ENCODE measurements at places on chromosomes 13 and 19.

GRCh38 chr19:43678512-43679261 lies 8.7 kb upstream of the PLAUR start:
- DNase-seq: no peak

- DNase-seq: no peak
Observed at GRCh38 chr19:14997981-14998380, 18.3 kb upstream of the SLC1A6 start.

- DNase-seq: peak; percentile 24
Observed at GRCh38 chr13:109764470-109765291, 21.7 kb downstream of the IRS2 start.

DNA sequence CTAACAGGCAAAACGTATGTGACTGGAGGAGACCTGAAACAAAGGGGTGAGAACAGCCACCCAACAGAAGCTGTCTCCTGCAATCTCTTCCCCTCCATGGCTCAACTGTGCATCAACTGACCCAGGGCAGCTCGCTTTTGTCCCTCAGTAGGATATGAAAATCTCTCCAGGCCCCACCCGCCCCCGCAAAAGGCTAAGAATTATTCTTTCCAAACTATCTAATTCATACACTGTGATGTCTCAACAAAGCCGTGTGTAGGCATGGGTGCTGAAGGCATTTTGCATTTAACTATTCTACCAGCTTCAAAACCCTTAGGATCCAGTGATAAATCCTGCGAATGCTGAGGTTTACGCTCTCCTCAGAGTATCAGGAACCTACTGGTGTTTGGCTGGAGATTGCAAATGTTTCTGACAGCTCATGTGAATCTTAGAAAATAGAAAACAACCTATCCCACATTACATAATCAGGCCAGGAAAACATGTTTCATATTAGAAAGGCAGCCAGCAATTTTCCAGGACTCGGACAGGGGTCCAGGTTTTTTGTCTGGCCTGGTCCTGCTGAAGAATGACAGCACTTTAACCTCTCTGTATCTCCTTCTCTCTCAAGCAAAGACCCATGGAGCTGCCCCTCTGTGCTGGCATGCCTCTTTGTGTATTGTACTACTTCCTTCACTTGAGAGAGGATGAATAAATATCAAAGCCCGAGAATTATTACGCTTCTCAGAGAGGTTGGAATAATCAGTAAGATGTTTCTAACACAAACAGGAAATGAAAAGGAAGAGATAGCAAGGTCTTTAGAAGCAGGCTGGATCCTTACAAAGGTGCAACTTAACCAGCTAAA lies 17.3 kb downstream of the DHRS12 start:
- no peak for DNase-seq

DNA sequence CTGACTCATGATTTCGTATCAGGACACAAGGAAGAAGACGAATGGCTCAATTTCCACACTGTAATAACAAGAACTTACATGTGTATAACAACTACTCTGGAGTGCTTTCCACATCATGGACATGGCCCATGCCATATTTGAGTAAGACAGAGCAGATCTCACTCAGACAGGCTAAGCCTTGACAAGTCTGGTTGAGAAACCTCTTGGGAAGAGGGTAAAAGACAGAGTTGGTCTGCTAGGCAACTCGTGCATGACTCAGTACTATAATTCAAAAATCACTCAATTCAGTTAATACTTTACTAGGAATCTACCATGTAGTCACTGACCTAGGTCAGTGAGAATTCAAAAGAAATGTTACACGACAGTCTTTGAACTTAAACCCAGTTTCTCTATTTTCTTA lies 5.7 kb upstream of the THSD1 start:
- no peak for DNase-seq

- DNase-seq: no peak
Observed at GRCh38 chr19:7759156-7759555, 3.9 kb upstream of the CLEC4M start.

DNA sequence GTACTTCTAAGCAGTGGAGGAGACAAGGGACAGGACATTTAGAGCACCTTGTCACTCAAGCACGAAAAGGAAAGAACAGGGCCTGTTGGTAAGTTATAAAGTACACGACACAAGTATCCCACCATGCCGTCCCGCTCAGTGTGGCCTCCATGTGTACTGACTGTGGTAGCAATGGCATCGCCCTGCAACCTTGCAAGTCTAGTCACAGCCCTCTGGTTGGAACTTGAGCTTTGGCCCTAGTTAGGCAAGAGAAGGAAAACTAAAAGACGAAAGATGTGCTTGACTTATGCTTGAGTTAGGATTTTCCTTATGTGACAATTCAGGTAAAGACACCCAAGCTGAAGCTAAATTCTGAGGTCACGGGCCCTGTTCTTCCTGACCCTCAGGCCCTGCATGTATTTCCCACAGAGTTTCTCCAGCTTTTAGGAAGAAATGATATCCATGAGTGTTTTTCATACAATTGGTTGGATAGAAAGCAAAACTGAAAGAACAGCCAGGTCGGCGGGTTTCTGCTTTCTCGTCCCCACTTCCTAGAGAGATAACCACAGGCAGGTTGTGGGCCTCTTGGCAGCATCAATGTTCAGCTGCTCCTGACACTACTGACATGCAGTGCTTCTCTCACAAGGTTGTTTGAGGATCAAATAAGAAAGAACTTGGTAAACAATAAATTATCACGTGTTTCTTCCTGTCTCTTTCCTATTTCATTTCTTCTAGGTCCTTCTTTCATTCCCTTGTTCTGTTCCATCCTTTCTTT lies 216.2 kb downstream of the IRS2 start:
- DNase-seq: peak; percentile 44

DNA sequence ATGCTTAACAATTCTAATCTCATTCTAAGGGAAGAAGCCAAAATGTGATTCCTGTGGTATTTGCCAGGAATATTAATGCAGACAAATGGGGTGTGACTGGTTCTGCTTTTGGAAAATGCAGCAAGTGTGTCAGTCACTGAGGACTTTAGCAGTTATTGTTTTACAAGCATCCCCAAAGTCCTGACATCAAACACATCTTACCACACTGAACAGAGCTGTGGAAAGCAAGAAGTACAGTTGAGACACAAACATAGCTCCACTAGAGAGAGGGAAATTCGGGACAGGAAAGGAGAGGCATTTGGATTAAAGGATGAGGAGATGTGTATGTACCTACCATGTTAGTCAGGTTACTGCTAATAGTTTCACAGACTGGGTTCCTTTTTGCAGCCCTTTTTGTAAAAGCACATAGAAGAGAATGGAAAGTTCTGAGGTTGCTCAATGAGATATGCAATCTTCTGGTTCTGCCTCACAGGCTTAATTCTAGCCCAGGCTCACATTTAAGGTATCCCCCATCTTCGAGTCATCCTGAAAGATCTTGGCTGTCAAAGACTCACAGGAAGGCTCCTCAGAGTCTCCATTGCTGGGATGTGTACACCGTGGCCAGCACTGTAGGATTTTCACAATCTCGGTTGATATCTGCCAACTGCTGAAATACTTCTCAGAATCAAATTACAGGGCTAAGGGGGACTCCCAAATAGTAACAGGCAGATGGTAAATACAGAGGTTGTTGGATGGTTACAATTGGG lies 316.6 kb downstream of the DNAJC15 start:
- DNase-seq: no peak

DNA sequence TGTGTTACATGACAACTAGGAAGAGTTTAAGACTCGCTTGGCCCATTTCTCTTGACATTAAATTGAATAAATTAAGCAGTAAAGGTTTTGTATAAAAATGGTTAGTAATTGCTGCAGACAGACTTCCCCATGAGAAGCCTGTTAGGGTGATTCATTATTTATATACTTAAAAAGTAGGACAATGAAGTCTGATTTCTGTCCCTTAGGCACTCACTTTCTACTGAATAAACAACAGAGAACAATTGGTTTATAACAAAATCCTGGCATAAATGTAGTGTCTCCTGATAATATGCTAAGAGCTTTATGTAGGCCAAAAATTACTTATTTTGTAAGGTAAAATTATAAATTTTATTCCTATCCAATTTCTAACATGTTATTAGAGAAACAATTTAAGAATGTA lies 2138.5 kb upstream of the PCDH20 start:
- no peak for DNase-seq

DNA sequence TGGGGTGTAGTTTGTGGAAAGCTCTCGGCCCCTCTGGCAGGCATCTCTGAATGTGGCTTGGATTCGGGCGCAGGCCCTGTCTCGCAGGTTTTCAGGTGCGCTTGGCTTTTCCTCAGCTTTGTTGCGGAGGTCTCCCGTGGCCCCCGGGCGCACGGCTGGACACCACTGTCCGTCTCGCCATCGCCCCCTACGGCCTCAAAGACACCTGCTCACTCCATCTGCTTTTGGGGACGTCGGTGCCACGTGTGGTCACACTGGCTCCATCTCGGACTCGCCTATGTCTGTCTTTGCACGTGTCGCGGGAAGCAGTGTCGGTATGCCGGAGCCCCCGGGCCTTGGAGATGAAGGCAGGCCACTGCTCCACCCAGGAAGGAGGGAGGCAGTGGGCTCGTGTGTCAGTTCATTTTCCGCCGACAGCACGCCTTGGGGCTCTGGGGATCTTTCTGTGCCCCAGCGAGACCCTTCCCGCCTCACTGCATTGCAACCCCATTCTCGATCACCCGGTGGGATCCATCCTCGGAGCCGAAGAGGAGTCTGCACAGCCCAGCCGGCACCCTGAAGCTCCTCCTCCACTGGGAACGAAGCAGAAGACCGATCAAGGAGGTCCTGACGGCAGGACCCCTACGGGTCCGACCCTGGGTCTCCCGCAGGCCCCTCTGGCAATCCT lies 42.1 kb downstream of the ZNF146 start:
- DNase-seq: no peak

GRCh38 chr19:53432088-53432661 lies 391 bp downstream of the ZNF761 start:
- DNase-seq: no peak

- DNase-seq: no peak
Observed at GRCh38 chr19:1110809-1111640, 7.2 kb downstream of the GPX4 start.

DNA sequence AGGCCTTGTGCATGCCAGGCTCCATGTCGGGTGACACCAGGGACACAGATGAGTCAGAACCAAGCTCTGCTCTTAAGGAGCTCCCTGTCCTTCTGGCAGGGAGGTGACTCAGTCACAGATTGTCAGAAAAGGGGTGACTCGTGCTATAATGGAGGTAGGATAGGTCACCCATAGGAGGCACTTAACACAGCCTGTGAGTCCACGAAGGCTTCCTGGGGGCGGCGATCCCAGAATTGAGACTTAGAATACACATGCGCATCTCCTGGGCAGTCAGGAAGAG lies 19.6 kb downstream of the FUZ start:
- no peak for DNase-seq

DNA sequence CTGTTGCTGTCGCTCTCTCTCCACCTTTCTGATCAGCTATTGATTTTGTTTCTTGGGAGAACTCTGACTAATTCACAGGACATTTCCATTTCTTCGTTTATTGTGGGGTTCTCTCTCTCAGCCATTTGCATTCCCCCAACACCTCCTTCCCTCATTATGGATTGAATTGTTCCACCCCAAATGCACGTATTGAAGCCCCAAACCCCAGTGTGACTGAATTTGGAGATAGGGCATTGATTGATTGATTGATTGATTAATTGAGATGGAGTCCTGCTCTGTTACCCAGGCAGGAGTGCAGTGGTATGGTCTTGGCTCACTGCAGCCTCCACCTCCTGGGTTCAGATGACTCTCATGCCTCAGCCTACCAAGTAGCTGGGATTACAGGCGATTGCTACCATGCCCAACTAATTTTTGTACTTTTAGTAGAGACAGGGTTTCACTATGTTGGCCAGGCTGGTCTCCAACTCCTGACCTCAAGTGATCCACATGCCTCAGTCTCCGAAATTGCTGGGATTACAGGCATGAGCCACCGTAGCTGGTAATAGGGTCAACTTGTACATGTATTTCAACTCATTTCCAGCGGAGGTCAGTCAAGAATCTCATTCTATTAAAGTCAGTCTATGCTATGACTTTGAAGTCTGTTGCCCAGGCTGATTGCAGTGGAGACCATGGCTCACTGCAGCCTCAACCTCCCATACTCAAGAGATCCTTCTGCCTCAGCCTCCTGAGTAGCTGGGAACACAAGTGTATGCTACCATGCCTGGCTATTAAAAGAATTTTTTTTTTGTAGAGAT lies 13.6 kb downstream of the NFILZ start:
- no peak for DNase-seq

GRCh38 chr19:48918071-48918470 lies 15.4 kb upstream of the DHDH start:
- no peak for DNase-seq

GRCh38 chr19:4474514-4475022 lies 2.5 kb downstream of the HDGFL2 start:
- no peak for DNase-seq

- DNase-seq: no peak
Observed at GRCh38 chr13:22320991-22321390, 650.1 kb downstream of the FGF9 start.

- no peak for DNase-seq
Observed at GRCh38 chr13:110869231-110869804, 45.6 kb downstream of the ANKRD10 start.

- DNase-seq: no peak
Observed at GRCh38 chr19:13978351-13979243, 26.3 kb downstream of the DCAF15 start.

DNA sequence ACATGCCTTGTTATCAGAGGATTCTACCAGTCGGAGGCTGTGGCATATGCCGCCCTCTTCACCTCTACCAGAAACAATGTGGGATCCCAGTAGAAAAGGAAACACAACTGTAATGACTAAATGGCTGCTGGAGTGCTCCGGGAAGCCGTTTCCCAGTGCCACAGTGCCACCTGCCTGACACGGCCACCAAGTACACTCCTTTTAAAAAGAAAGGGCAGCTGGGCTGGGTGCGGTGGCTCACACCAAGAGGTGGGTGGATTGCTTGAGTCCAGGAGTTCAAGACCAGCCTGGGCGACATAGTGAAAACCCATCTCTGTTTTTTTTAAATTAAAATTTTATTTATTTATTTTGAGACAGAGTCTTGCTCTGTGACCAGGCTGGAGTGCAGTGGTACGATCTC lies 67.3 kb downstream of the TRPM4 start:
- DNase-seq: no peak

DNA sequence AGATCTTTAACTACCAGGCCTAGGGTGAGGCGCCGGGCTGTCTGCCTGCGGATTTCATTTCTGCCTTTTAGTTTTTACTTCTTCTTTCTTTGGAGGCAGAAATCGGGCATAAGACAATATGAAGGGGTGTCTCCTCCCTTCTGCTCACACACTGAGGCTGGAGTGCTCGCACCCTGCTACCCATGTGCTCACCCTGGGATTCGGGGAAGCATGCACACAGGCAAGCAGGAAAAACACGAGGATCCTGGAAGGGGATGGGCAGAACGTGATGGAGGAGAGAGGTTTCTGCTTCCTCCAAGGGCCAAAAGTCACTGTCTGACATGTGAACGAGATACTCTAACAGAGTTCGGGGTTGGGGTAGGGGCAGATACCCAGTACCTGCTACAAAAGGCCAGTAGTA lies 28.4 kb downstream of the ZNF823 start:
- DNase-seq: no peak

DNA sequence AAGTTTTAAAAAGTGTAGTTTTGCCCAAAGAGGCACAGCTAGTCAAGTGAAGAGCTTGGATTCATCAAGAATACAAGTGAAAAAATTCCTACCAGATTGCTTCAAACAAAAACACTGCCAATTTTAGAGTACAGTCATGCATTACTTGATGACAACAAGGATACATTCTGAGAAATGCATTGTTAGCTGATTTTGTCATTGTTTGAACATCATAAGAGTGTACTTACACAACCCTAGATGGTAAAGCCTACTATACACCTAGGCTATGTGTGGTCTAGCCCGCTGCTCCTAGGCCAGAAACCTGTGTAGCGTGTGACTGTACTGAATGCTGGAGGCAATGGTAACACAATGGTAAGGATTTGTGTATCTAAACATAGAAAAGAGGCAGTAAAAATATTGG lies 41.1 kb downstream of the TMTC4 start:
- DNase-seq: no peak

GRCh38 chr19:1455336-1456120 lies 5.6 kb downstream of the APC2 start:
- peak; percentile 47 for DNase-seq

All from central memory CD4-positive, alpha-beta T cell (primary cell).